ENCODE measurements at places on chromosomes 11 and 22. TPM values are rescaled to one million over a fixed set of nuclear protein-coding genes. Genes with fewer than 3 reads are reported as not detected.
A peak's percentile ranks its signal among the peaks of the same experiment; 100 is the strongest.

DNA sequence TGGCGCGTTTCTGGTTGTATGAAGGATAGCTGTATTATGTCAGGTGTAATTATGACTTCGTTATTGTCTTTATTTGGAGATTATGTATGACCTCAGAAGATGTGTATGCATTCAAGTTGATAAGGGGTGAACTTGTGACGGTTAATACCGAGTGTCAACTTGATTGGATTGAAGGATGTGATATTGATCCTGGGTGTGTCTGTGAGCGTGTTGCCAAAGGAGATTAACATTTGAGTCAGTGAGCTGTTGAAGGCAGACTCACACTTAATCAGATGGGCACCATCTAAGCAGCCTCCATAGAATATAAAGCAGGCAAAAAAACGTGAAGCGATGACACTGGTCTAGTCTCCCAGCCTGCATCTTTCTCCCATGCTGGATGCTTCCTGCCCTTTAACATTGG lies 15.3 kb upstream of the CD82 start:
- DNase-seq = no peak

DNA sequence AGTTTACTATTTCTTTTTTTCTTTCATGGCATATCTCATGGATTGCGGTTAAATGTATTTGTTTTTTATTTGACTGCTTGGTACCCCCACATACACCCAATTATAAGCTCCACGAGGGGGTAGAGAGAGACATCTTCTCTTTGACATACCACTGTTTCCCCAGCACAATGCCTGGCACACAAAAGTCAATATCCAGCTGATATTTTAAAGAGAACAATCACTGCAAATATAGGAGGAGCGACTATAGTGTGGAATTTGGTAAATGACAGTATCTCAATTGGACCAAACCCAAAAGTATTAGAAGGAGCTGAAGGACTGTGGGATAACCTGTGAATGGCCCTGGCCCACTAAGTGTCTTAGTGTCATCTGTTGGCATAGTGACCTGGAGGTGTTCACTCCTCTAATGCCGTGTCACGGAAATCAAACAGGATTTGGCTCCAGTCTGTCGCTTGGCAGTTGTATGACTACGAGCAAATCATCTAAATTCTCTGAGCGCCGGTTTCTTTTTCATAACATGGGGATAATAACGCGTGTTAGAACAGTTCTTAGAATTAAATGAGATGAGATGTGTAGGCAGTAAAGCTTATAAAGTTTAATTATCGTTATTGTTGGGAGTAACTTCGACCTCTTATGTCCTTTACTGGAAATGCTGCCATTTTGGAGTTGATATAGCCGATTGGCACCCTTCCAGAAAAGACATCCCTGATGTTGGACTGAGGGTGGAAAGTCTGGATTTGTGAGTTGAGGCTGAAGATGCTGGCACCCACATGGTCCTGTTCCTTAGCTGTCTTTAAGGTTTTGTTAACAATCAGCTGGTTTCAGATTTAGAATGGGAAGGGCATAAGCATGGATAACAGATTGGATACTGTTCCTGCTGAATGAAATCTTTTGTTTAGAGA lies 144.5 kb downstream of the DBX1 start:
- DNase-seq = no peak

DNA sequence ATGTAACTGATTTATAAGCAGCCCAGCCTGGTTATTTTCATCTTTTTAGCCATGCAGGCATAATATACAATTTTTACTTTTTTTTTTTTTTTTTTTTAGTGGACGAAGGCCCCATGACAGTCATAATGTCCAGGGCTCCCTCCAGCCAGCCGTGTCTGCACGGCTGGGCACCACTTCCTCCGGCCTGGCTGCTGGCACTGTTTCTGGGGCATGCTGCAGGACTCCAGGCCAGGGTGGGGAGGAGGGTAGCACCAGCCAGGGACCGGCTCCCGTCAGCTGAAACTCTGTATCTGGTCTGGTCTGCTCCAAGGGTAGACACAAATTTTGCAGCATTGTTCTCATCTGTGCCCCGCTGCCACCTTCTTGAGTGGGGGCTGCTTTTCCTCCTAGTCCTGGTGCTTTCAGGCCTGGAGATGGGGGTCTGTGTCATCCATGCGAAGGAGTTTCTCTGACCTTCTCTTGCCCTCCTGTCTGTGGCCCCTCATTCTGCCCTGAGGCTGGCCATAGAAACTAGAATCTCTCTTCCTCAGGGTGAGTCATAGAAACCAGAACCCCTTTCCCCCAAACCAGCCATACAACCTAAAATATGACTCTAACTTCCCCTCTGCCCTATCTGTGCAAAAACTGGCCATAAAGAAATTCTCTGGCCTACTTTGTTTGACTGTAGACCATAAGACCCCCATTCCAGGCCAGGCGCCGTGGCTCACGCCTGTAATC lies 9.2 kb upstream of the RRP7A start:
- DNase-seq = no peak

- peak; percentile 91 for DNase-seq
Observed at GRCh38 chr11:75547617-75548058, 14.4 kb upstream of the SERPINH1 start.

DNA sequence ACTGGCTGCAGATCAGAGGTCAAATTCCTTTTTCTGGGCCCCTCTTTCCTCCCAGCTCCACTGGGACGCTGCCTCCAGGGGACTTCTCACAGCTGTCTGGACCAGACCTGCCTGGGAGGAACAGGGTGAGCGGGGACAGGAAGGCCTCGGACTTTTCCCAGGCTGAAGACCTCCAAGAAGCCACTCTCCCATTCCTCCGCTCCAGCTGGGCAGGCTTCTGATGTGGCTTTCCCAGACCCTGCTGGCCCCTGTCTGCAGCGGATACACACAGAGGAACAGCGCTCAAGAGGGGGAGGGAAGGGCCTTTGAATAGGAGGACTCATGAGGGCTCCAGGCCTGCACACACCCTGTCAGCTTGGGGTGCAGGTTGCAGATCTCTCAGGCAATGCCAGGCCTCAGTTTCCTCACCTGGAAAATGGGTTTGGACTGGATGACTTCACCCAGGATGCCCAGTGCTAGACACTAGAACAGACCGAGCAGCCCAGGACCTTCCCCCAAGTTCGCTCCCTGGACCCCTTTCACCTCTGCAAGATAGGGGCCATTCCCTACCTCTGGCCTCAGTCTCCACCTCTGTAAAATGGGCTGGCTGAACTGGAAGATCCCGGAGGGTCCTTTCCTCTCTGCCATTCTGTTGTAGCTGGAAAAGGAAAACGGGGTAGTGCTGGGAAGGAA lies 36.6 kb downstream of the MB start:
- no peak for DNase-seq

DNA sequence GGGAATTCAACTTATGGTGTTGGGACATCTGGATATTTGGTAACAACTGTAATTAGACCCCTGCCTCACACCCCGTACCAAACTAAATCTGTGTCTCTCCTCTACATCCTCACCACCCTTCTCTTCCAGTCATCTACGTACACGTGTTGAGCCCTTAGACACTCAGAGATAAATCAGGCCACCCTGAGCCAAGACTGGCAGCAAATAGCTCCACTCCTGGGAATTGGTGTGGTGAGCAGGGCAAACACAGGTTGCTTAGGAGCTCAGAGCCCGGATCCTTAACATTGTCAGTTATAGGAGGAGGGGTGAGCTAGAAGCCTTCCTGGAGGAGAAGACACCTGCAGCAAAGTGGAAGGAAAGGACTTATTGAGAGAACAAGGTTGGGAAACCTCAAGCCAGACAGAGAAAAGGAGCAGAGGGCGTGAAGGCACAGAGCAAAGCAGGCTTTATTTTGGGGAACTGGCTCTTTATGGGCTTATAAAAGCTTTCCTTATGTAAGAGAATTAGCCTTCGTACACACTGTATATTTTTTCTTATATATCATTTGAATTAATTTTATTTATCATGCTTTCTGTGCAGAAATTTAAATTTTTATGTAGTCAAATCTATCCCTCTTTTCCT lies 36.9 kb upstream of the KLHL35 start:
- DNase-seq = no peak

GRCh38 chr11:100681064-100681502 lies 6.0 kb upstream of the ARHGAP42 start:
- DNase-seq = no peak

GRCh38 chr11:68137833-68138232 lies 16.6 kb upstream of the CHKA start:
- DNase-seq = no peak

DNA sequence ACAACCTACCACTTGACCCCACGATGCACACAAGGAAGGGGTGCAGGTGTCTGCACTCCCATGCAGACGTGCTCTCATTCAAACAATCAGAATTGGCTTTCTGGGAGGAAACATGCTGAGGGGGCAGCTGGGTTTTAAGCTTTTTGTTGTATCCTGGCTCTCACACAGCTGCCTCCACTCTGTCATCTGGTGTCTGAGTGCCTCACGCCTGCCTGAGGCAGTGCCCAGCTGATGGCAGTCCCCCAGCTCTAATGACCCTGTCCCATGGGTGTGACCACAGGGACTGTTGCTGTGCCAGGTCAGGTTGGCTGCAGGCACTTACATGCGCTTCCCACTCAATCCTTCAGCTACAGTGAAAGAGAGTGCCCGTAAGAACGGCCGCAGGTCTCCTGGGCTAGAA lies 53.7 kb downstream of the ARFGAP3 start:
- no peak for DNase-seq

GRCh38 chr11:101090679-101091270 lies 38.8 kb downstream of the PGR start:
- no peak for DNase-seq

GRCh38 chr11:4881188-4881587 lies 512 bp upstream of the OR51T1 start:
- DNase-seq = no peak

DNA sequence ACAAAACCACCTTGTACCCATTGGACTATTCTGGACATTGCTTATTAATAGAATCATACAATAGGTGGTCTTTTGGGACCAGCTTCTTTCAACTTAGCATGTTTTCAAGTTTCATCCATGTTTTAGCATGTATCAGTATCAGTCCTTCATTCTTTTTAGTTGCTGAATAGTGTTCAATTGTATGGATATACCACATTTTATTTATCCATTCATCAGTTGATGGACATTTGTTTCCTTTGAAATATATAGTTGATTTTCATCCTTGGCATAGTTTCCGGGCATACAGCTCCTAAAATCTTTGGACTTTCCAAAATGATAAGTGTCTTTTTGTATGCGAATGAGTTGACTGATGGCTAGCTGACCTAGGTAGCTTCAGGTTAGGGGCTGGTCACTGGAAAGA lies 12.2 kb downstream of the PPP6R3 start:
- no peak for DNase-seq

DNA sequence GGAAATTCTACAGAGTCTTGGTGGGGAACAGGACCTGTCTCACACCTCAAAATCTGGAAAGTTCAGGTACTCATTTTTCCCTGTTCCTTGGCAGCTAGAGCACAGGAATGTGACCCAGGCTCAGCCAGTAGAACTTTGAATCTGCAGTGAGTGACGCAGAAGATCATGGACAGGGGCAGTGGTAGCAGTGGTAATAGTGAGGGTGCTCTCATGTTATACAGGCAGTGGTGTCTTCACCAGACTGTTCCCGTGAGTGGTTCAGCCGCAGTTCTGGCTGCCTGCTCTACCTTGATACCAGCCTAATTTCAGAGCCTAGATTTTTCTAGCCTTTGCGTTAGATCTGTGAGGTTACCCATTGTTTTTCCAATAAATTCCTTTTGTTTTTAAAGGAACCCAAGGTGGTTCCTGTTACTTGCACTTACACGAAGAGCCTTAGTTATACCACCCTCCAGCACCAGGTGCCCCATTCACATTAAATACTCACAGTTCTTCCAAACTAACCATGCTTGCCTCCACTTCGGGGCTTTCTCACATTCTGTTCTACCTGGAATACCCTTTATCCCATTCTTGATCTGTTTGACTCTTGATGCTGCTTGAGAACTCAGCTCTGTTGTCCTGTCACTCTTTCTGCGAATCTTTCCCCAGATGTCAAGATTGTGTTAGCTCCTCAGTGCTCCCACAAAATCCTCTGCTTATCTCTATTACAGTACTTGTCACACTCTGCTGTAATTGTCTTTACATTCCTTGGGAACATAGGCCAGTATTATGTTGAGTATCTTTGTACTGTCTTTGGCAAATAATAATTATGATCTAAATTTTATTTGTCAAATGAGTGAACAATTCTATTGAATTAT lies 47.8 kb downstream of the SWAP70 start:
- no peak for DNase-seq

- DNase-seq = no peak
Observed at GRCh38 chr11:85811624-85812023, 683 bp upstream of the SYTL2 start.

GRCh38 chr22:31852691-31853421 lies 91.5 kb upstream of the YWHAH start:
- no peak for DNase-seq

GRCh38 chr11:77092382-77092781 lies 10.3 kb upstream of the OMP start:
- no peak for DNase-seq

GRCh38 chr11:70854901-70855556 lies 397.3 kb downstream of the SHANK2 start:
- no peak for DNase-seq

GRCh38 chr11:72642043-72642883 lies 32.0 kb downstream of the PDE2A start:
- DNase-seq = no peak

GRCh38 chr11:90737444-90738050 lies 514.7 kb upstream of the CHORDC1 start:
- no peak for DNase-seq

DNA sequence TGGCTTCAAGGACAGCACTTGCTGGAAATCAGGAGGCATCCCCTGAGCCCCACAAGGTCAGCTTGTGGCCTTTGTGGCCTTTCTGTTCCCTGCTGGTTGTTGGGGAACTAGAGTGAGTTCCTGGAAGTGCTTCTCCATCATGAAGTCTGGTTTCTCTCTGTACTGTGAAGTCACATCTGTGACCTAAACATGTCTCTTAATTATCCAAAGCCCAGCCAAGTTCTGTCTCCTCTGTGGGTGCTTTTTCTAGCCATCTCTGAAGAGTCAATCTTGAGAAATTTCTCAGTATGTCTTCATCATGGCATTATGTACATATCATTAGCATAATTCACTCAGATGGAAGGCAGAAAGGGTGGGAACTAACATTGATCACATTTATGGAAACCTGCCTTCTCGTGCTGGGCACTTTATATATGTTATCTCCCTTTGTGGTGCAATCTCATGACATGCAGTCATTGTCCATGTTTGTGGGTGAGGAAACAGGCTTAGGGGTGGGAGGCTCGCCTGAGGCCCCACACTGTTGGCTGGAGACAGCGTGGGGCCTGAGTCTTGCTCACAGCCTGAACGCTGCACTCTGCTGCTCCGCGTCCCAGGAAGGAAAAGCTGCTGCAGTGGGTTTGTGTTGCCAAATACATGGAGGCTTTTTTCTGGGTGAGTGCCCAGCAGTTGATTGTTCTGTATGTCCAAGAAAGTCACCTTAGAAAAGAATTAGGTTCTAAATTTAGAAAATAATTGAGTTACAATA lies 24.6 kb downstream of the IGHMBP2 start:
- DNase-seq = no peak

FAM180B gene
- 0.52 TPM for total RNA-seq

CDC42BPG gene
- 0.68 TPM for total RNA-seq

MRGPRX4 gene
- total RNA-seq = not detected

RASGRP2 gene
- total RNA-seq = 11.2 TPM

KRTAP5-11 gene
- not detected for total RNA-seq

DBX1 gene
- total RNA-seq = not detected

CHRM1 gene
- 0.27 TPM for total RNA-seq

ZBTB16 gene
- total RNA-seq = 19.1 TPM

MTMR2 gene
- 43.1 TPM for total RNA-seq

SLC22A9 gene
- not detected for total RNA-seq

GSTT2B gene
- not detected for total RNA-seq

UPB1 gene
- not detected for total RNA-seq

IL10RA gene
- total RNA-seq = not detected

MIOX gene
- 1.5 TPM for total RNA-seq
